ENCODE measurements at places on chromosomes 6 and 20.

DNA sequence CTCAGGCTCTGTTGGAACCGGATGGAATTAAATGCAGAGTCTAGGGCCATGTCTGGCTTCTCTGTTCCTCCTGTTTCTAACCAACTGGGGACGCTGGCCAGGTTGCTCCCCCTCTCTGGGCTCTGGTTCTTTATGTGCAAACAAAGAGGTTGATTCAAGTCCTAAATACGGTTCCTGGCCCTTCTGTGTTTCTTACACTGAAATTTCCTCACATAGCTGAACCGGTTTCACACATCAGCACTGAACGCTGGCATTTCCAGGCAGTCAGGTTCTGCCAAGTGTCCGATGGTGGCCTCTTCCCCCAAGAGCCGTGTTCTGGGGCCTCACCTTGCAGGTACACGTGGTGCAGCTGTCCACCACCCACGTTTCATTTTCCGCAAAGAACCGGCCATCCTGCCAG, 13.5 kb downstream of the THBS2 start:
- DNase-seq = peak; percentile 24

GRCh38 chr6:33383427-33384185, 8.0 kb upstream of the KIFC1 start:
- no peak for DNase-seq

- DNase-seq = no peak
These were observed 5.0 kb downstream of the TCP11 start for GRCh38 chr6:35136185-35136584.

- DNase-seq = no peak
These were observed 219.5 kb downstream of the BTBD9 start for GRCh38 chr6:38420207-38420606.

DNA sequence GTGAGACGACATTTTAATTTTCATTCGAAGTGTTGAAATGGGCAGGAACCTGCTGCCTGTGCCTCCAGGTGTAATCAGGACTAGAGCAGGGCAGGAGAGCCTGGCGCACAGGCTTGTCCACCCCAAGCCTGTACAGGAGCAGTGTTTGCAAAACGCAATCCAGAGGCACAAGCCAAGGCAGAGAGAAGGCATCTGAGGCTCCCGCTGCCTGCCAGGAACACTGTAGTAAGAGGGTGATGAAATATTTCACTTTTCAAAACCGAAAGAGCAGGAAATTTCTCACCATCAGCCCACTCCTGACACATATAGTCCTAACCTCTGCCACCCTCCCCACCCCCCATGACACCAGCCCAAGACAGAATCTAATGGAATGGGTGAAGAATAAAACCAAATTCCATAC, 132.5 kb downstream of the RTN4IP1 start:
- DNase-seq = no peak

DNA sequence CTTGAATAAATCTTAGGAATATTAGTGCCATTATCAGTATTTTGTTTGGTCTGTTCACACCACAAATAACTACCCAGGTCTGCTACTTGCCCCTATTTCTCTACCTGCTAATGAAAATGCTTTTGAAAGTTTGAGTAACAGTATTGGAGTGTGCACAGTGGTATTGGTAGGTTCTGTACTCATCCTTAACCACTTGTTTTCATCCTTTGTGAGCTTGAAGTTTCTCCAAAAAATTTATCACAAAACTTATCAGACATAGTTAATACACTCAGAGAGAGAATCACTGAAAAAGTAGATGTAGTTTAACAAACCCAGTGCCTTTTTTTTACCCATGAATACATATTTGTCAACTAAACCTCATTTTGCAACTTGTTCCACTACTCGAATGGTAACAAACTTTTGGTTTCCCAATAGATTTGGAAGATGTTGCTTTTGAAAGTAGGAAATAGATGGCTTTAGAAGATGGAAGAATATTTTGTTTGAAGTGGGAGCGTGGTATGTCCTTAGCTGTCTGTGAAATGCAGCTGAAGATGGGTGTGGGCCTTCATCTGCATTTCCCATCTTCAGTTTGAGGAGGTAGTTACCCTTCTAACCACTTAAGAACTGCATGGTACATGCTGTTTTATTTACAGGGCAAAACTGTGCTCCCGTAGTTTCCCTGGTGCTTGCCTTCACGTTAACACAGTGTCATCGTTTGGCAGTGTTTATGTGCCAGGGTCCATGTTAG, 9.0 kb downstream of the PTPN1 start:
- no peak for DNase-seq

DNA sequence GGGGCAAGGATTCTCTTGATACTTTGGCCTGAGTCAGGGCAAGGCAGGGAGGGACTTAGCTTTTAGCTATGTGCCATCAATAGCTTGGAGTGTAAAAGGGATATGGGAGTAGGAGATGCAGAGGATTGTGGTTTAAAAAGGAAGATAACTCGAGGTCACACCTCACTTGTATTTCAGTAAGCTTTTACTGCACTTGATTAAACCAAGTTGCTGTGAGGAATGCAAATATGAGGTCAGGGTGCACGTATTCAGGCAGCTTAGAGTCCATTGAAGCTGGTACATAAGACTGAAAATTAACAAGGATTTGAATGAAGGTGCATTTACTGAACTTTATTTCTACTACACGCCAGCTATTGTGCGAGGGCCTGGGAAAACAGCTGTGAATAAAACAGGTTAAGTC, 32.1 kb downstream of the DSTN start:
- DNase-seq = no peak

DNA sequence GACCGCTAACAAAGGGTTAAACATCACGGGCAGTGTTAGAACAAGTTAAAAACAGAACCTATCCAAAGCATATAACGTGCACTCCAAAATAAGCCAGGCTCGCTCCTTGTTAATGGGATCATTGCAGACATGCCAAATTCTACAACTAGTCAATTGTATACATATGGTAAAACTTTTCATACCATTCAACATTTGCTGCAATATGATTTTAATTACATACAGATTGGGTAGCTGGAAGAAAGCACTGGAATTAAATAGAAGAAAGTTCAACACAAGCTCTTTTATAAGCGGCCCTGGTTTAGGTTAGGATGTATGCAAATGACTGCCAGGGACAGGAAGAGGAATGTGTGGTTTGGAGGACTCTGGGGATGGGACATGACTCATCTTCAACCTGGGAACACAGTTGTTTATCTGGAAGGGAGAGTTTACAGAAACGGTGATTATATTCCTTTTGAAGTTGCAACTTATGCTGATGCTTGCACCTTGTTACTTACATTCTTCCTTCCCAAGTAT, 62.5 kb upstream of the TIAM2 start:
- DNase-seq = no peak

DNA sequence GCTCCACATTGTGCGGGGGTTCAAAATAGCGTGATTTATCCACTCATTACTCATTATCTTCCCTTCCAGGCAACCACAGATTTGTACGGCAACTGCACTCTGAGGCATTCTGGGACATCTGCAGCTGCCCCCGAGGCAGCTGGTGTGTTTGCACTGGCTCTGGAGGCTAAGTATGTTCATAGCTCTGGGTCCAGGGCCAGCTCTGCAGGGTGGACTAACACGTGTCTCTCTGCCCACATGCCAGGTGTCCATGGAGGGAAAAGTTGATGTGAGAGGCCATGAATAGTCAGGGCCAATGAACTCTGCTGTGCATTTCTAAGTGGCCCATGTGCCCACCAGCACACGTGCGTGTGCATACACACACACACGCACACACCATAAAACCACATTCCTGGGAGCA, 74.9 kb downstream of the BFSP1 start:
- DNase-seq = no peak

GRCh38 chr20:21027569-21027968, 78.6 kb downstream of the LINC00237 start:
- no peak for DNase-seq

GRCh38 chr6:24699521-24700359, 19.2 kb downstream of the C6orf62 start:
- DNase-seq = no peak
